ENCODE measurements at places on chromosomes 3 and 15.

- DNase-seq = no peak
These were observed 176.0 kb downstream of the ABHD5 start for GRCh38 chr3:43866529-43867353.

DNA sequence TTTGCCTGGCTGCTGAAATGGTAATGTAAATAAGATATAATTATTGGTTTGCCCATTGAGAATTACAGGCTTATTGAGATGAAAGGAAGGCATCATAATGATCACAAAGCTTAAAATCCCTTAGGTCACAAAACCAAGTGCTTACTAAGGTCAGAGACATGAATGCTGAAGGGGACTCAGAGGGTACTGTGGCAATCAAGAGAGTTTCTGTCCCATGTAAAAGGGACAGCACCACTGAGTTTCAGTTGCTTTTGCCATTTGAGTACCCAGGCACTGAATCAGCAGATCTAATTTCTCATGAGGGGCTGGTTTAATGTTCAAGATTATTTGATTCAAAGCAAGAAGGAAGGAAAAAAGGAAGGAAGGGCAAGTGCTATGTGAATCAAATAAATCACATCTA lies 127.0 kb downstream of the PLOD2 start:
- DNase-seq = no peak

GRCh38 chr3:133527081-133527715 lies 46.3 kb upstream of the CDV3 start:
- no peak for DNase-seq

DNA sequence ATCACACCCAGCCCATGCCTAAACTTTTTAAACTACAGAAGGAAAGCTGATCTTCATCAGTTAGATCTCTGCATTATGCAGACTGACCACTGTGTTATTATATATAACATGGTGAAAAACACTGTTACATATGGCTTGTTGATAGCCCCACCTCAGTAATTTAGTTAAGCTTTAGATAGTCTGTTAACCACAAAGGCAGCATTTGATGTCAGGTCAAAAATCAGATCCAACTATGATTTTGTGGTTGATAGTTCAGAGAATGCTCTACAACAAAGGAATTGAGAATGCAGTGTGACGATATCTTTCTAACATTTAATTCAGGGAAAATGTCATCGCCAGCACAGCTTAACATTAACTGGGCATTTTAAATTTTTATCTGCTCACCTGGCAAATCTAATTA lies 37.7 kb upstream of the LMOD3 start:
- DNase-seq = no peak

DNA sequence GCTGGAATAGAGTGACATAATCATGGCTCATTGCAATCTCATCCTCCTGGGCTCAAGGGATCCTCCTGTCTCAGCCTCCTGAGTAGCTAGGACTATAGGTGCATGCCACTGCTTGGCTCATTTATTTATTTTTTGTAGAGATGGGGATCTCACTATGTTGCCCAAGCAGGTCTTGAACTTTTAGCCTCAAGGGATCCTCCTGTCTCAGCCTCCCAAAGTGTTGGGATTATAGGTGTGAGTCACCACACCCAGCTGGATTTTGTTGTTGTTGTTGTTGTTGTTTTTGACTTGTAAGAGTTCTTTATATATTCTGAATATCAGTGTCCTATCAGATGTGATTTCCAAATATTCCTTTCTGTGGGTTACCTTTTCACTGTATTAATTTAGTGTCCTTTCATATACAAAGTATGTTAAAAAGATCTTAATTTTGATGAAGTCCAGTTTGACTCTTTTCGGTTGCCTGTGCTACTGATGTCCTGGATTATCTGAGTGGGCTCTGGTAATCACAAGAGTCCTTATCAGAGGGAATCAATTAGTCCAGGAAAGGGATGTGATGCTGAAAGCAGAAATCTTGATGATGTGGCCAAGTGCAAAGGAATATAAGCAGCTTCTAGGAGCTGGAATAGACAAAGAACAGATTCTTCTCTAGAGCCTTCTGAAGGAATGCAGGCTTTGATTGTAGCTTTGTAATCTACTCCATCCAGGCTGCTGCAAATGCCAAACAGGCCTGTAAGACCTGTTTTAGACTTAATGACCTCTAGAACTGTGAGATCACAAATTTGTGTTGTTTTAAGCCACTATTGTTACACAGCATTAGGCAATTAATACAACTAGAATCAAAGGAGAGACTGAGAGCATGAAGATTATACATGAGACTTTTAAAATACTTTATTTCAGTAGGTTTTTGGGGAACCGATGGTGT lies 30.2 kb downstream of the NCK1 start:
- DNase-seq = no peak

Data from stimulated activated CD4-positive, alpha-beta T cell treated with anti-CD3 and anti-CD28 coated beads, TNF-alpha, amount 100 ng/mL, for 24 hours (primary cell).